ENCODE measurements at places on chromosomes 6 and 20.

DNA sequence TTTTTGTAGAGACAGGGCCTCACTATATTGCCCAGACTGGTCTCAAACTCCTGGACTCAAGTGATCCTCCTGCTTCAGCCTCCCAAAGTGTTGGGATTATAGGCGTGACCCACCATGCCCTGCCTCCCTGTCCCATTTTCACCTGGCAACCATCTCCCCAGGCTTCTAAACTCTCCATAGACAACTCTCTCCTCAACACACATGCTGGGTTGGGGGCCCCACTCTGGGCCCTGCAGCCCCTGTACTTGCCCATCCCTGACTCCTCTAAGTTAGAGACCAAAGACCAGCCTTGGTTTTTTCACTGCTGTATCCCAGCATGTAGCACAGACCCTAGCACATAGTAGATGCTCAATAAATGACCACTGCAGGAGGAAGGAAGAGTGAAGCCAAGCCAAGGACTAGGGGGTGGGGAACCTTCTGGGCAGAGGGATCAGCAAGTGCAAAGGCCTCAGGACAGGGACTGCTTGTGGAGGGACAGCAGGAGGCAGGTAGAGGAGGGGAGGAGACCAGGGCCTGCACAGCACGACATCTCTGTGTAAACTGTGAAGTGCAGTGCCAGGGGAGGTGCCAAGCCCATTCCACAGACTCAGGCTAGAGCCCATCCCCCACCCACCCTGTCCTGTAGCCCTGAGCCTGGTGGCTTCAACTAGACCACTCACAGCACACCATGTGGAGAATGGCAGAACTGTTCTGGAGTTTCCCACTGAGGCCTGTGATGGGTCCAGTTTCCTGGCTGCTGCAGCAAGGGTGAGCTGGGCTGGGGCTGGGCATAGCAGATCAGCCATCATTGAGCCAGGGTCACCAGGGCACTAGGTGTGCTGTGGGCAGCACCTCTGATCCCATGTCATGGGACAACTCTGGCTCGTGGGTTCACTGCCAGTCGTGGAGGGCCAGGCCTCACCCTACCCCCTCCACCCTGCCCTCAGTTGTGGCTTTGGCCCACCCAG is 3.4 kb upstream of the SRC start:
- no peak for DNase-seq

DNA sequence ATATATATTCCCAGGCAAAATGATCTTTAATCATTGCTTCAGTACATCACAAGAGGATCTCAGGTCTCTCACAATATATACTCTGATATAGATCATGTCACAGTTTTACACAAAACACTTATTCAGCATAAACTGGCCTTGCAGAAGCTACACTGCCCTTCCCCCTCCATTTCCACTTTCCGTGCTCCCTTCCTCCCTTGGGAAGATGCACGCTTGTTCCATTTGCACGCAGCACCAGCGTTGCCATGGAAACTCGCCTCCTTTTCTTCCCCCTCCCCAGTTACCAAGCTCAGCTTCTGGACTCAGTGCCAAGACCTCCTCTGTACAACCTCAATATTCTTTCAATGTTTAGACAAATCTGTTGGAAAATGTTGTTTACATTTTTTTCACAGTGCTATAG is 154.6 kb downstream of the RFPL4B start:
- DNase-seq: peak; percentile 68

DNA sequence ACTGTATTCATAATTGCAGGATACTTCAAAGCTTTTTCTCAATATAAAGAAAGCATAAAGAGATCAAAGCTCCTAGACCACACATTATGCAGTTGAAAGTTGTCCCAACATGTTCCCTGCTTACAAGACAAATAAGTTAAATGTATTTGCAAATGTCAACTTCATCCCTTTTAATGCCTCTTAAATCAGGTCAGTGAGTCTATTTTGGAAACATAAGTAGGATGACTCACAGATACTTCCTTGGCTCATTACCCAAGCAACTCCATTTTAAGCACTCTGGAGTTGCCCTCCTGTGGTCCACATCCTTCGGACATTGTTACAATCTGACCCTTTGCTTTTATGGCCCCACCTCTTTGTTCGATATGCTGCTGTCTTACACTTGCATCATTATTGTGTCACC is 162.0 kb downstream of the FAXC start:
- no peak for DNase-seq

DNA sequence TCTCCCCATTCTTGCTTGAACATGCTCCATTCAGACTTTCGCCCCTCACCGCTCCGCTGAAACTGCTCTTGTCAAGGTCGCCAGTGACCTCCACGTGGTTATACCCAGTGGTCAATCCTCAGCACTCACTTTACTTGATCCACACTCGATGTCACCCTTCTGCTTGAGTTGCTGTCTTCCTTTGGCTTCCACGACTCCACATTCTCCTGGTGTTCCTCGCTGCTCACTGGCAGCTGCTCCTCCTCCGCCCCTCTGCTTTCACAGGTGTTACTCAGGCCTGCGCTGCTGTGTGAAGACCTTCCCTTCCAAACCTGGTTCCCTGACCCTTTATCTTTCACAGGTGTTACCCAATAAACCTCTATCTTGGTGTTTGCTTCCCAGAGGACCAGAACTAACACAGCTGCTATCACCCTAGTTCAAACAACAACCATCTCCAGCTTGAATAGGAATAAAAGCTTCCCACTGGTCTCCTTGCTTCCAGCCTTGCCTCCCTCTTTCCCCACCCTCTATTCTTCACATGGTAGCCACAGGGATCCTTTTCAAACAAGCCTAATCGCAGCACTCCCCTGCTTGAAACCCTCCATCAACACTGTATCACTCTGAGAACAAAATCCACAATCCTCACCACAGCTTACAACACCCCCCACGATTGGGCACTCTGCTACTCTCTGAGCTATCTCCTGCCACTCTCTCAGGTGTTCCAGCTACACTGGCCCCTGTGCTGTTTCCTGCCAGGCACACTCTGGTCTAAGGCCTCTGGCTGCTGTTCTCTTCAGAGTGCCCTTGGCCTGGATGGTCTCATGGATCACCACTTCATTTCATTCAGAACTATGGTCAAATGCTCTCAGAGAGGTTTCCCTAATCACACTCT is 10.7 kb downstream of the PPIL1 start:
- DNase-seq: no peak

- no peak for DNase-seq
Observed at GRCh38 chr6:139640921-139641320, 266.5 kb upstream of the CITED2 start.

DNA sequence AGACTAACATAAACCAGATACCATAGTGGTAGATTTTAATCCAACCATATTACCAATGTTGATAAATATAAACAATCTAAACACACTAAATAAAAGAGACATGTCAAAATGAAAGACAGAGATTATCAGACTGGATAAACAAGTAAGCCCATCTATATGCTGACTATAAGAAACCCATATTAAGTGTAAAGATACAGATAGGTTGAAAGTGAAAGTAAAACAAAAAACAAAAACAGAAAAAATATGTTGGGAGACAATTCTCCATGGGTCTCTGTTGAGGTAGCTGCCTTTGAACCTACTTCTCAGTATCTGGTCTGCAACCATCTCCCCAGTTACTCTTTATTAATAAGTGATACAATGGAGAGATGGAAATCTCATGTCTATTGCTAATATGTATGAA is 21.2 kb downstream of the REV3L start:
- DNase-seq: no peak

GRCh38 chr6:41040940-41041536 is 1.2 kb upstream of the TSPO2 start:
- no peak for DNase-seq

- no peak for DNase-seq
Observed at GRCh38 chr6:152462716-152463115, 174.4 kb downstream of the SYNE1 start.

DNA sequence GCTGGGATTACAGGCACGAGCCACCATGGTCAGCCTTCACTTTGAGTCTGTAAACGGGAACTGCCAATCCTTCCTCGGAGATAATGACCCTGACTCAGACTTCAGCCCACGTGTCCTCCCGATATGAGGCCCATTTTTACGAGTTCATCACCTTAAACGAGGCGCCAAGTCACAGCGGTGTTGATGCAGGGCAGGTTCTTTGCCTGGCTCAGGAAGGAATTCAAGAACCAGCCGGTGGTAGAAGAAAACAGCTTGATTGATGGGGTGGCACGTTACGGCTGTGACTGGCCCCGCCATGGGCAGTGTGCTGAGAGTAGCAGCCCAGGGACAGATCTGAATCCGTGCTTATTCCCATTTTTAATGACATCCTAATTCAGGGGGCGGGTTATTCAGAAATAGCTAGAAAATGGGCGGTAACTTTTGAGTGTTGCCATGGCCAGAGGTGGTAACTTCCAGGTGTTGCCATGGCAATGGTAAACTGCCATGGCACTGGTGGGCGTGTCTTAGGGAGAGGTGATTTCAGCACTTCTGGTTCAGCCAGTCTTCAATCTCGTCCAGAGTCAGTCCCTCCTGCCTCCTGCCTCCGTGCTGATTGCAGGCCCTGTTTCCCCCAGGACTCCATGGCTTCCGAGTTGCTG is 9.1 kb upstream of the MAP1LC3A start:
- DNase-seq: peak; percentile 31

DNA sequence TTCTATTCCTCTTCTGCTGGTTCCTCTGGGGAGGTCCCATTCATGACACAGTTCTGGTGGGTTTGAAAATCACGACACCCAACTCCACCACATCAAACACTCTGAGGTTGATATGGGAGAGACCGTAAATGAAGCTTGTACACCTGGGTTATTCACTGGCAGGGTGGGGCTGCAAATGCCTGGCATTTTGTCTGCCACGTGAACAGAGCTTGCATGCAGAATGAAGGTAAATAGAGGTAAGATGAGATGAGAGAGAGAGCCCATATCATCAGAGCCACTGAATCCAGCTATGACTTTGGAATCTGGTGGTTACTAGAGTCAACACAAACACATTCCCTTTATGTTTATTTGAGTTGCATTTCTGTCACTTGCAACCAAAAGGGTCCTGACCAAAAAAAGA is 97.4 kb downstream of the BANF2 start:
- DNase-seq: no peak

DNA sequence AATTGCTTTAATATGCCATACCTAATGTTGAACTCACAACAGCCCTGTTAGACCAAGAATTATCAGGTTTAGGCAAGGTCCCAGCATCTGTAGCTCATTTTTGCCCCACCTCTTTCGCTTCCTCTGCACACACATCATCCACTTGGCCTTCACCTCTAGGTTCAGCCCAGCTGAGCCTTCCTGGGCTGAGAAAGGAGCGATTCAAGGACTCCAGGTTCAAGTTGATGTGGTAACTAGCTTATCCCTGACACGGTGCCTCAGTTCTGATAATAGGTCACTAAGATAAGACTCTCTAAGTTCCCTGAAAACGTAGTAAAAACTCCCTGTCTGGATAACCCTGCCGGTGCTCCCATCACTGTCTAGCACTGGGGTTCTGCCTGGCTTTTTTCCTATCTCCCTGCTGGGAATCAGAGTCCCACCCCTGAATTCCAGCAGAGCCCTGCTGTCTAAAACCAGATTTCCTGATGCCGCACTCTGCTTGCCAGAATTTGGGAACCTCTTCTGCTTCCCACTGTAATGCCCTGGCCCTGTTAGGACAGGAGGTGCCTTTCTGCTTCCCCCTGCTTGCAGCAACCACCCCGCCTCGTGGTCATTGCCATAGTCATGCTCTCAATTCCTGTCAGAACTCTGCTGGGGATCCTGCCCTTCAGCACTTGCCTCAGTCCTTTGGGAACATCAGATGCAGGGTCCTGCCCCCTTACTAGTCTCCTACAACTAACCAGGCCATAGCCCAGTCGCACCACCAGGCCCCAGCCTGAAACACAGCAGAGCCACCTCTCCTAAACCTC is 47.6 kb downstream of the ALDH8A1 start:
- peak; percentile 48 for DNase-seq

DNA sequence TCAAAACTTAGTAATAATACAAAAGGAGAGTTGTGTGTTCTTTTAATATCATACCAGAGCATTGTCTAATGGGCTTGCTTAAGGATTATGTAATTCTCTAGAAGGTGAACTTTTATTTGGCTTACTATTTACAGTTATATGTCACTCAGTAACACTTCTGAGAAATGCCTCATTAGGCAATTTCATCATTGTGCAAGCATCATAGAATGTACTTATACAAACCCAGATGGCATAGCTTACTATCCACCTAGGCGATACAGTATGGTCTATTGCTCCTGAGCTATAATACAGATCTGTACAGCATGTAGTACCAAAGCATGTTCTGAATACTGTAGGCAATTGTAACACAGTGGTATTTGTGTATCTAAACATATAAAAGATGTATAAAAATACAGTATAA is 340.1 kb downstream of the PHF3 start:
- DNase-seq: peak; percentile 5

GRCh38 chr6:116136373-116136772 is 10.4 kb upstream of the COL10A1 start:
- DNase-seq: no peak

GRCh38 chr6:137001299-137001976 is 43.3 kb downstream of the IL20RA start:
- peak; percentile 10 for DNase-seq

GRCh38 chr6:161424421-161424820 is 150.6 kb upstream of the AGPAT4 start:
- no peak for DNase-seq

- DNase-seq: peak; percentile 11
Observed at GRCh38 chr6:4698901-4699659, 77.1 kb upstream of the CDYL start.

DNA sequence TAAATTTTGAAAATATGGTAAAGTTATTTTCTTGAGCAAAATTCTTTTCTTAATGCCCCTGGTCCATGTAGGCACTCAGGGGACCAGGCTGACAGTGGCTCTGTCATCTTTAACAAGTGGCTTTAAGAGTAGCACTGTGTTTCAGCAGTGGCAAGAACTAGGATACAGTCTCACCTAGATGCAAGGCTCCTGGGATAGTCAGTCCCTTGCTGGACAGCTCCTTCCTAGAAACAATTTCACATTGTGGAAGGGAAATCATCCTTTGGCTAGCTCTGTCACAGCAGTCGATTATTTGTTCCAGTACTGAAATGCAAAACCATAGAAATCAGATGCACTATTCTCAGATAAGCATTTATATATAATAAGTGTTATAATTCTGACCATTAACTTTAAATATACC is 175.4 kb upstream of the KCNQ5 start:
- peak; percentile 34 for DNase-seq

DNA sequence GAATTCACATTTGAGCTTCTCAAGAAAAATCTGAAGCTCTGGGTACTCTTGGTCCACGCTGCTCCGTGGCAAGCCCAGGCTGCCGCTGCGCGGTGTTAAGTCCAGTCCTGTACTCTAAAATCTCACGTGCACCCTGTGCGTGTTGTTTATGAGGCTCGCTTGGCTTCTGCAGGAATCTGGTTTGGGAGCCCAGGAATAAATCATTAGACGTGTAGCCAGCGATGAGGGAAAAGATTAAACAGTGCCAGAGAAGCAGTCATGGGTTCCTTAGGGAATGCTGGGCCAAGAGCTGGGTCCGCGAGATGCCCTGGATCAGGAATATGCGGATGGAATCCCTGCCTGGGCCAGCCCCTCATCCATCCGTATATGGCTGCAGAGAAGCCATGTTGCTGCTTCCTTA is 87.3 kb downstream of the KCNB1 start:
- DNase-seq: no peak

DNA sequence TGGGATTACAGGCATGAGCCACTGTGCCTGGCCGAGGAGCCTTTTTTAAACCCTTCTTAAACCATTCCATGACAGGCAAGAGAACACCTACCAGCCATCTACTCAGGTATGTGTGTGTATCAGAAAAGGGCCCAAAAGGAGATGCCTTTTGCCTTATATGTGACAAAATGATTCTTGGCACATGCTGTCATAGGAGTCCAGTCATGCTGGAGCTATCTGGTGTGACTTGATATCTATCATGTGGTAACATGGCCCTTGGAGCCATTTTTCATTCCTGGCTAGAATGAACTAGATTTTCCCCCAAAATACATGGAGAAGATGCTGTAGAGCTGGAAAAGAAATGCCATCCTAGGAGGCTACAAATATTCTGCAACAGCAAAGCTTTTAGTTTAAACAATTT is 129.1 kb downstream of the DST start:
- no peak for DNase-seq
